Fibroblast of lung (primary cell): ENCODE measurements at places on chromosomes 5 and 9. TPM values are rescaled to one million over a fixed set of nuclear protein-coding genes. Genes with fewer than 3 reads are reported as not detected.
A peak's percentile ranks its signal among the peaks of the same experiment; 100 is the strongest.

DNA sequence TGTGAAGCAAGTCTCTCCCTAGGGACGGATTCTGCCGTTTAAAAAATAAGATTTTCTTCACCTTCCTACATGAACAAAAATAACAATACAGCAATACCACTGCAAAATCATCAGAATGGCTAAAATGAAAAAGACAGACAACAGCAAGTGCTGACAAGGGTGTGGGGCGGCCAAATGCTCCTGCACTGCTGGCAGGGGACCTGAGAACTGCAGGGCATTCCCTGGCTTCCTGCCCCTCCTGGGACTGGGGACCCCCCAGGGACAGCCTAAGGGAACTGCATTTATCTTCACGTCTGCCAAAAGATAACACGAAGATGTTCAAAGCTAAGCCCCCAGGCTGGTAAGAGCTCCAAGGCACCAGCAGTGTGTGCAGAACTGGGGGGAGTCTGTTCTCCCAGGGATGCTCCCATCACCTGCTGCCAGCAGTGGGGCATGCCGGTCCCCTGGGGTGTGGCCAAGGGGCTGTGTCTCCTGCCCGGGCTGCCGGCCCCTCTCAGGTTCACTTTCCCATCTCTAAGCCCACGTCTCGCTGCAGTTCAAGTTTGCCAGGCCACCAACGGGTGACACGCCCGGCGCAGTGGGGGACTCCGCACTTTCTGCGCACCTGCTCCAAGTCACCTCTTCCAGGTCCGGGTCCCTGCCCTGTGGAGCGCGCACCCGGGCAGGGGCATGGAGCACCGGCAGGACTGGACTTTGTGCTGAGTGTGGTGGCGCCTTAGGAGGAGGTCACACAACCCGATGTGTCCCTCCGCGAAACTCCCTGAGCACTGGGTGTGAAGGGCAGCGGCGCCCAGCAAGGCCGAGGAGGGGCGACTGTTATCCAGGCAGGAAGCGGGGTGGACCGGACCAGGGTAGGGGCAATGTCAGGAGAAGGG lies 4.5 kb upstream of the EGFL7 start:
- no peak for DNase-seq

DNA sequence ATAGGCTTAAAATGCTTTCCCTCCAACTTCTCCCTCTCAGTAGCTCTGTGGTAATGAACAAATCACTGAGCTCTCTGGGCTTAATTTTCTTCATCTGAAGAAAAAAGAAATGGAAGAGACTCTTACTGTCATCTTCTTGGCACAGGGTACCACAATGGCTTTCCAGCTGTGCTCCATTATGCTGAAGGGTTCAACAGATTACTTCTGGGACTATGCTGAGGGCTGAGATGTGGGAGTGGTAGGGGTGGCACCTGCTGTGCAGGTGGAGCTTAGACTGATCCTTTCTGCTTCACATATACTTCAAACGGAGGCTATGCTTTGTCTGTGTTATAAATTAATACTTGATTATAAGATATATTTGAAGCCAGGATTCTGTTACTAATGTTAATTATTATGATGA lies 840.2 kb upstream of the C9orf72 start:
- DNase-seq, result no peak

DNA sequence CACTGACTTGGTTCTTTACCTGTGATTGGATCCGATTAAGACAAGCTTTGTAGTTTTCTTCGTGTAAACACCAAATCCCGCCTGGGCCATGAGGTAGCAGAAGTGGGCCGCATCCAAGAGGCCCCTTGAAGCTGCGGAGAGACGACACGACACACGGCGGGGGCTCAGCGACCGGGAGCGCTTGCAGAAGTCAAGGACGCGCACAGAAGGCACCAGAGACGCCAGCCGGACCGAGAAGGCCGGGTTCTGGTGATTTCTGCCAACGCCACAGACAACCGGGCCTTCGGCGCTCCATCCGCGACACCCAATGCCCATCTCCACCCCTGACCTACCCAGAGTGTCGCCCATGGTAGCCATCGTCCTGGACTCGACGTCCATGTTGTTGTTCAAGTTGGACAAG lies 19.8 kb upstream of the INPP5E start:
- no peak for DNase-seq

- DNase-seq, result no peak
Measured at GRCh38 chr5:78811121-78811817, 162.7 kb upstream of the LHFPL2 start.

DNA sequence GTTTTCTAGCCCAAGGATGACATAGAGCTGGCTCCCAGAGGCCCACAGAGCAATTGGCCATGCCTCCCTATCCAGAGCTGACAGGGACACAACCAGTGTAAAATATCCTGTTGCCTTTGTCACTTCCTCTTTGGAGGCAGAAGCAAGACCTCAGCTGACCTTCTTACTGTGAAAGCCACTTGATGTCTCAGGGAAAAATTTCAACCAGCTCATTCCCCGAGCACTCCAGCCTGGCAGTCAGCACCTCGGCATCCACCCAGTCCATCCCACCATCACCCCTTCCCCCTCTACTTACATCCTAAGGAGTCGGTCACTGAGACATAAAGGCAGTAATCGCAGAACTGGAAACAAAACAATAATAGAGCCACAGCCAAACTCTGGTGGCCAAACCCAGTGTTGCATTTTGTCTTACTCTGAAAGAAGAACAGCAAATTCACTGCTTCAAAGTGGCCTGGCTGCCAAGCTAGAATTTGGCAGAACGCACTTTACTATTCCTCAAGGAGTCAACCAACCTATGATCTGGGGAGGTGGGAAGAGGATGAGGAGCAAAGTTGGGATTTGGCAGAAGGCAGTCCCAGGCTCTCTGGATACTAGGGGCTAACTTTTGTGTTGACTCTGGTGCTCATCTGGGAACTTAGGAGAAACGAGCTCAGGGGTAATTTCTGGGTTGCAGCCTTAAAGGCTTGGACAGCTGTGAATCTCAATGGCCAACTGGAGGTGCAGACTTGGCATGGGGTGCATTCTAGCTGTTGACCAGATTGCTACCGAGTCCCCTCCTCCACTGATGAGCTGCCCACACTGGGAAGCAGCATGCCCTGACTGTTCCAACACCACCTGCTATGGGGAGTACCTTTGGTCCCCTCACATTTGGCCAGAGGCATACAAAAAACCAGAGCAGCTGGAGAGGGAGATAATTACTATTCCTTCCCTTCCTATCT lies 13.6 kb downstream of the NIPAL4 start:
- DNase-seq, result peak; percentile 81

DNA sequence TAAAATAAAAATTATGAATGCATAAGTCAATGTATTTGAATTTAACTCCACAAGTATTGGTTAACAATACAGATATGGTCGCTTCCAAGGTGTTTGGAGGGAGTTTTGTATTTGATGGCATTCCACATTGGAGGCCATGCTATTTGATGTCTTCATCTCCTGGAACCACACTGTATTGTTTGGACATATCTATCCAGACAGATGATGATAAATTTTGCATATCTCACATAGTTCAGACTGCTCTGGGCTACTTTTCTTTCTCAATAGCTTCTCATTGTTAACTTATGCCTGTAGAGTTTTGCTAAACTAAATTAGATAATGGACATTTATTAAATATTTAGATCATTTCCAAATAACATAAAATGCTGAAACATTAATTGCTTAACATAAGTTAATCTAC lies 58.0 kb downstream of the CDKN2A start:
- DNase-seq, result no peak

- no peak for DNase-seq
Measured at GRCh38 chr9:18776836-18777820, 255.9 kb downstream of the SAXO1 start.

- no peak for DNase-seq
Measured at GRCh38 chr9:89254058-89254772, 56.8 kb upstream of the CKS2 start.

DNA sequence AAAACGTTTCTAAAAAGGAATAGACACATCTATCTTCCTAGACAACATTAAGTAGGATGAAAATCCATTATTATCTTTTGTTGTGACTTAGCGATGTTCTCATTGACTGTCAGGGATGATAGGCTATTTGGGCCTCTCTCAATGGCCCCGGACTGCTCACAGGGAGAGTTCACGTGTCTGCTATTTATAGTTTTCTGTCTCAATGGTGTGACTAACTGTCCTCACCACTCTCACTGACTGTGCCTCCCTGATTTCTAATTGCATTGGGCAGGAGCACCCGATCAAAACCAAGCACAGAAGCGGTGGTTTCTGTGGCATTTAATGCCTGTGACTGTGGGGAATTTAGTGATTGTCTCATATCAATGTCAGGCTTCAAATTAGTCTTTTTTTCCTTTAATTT lies 286.7 kb upstream of the KLF9 start:
- no peak for DNase-seq

- DNase-seq, result no peak
Measured at GRCh38 chr5:80181618-80182211, 74.1 kb downstream of the SERINC5 start.

The PAIP2 gene
- 79.6 and 105 TPM in 2 replicates for polyA plus RNA-seq

The PDE6A gene
- polyA plus RNA-seq, result 0.02 TPM in 1 of 2 replicates, not detected in the other
